ENCODE measurements at places on chromosomes 4 and X. TPM values are rescaled to one million over a fixed set of nuclear protein-coding genes. Genes with fewer than 3 reads are reported as not detected.
A peak's percentile ranks its signal among the peaks of the same experiment; 100 is the strongest.

DNA sequence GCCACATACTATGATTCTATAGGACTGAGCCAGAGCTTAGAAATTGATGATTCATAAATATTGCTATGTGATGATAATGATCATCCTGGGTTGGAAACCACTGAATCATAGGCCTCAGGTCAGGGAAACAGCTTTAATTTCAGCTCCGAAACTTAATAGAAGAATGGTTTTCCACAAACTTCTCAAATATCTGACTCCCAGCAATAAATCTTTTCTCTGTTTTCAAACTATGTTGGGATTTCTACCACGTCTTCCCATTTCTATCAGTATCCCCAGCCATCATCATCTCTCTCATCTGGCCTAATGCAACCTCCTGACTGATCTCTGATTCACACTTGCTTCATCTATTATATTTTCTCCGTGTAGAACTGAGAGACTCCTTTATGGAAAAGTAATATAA, 521.8 kb upstream of the AGA start:
- no peaks in the 10 kb centered on the region for H3K4me1 ChIP-seq
- no peak overlapping the region for H3K4me3 ChIP-seq
- H3K27ac ChIP-seq = no peak overlapping the region
- H3K36me3 ChIP-seq = no peaks in the 10 kb centered on the region

GRCh38 chr4:106418444-106418843, 49.9 kb upstream of the GIMD1 start:
- no peaks in the 10 kb centered on the region for H3K4me1 ChIP-seq
- no peak overlapping the region for H3K4me3 ChIP-seq
- no peaks in the 10 kb centered on the region for H3K27me3 ChIP-seq
- DNase-seq = no peak
- H3K36me3 ChIP-seq = no peaks in the 10 kb centered on the region

DNA sequence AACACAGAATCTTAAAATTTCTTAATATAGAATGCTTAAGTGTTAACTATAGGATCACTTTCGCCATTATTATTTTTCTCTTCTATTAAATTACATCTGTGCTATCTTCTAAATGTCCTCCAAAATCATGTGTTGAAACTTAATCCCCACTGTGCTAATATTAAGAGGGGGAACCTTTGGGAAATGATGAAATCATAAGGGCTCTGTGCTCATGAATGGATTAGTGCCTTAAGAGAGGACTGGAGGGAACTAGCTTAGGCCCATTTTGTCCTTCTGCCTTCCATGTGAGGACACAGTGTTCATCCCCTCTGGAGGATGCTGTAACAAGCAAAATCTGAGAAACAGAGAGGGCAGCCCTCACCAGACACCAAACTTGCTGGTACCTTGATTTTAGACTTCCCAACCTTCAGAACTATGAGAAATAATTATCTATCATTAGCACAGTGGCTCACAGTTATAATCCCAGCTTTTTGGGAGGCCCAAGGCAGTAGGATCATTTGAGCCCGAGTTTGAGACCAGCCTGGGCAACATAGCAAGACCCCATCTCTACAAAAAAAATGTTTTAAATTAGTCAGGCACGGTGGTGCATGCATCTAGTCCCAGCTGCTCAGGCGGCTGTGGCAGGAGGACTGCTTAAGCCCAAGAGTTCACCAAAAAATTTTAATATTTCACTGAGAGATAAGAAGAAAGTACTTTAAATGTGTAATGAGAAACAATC, 26.3 kb downstream of the KLHL8 start:
- H3K4me3 ChIP-seq = no peak overlapping the region
- H3K27me3 ChIP-seq = no peaks in the 10 kb centered on the region
- DNase-seq = no peak
- no peak overlapping the region for H3K27ac ChIP-seq
- no peaks in the 10 kb centered on the region for H3K36me3 ChIP-seq
- no peaks in the 10 kb centered on the region for H3K4me1 ChIP-seq

- H3K27ac ChIP-seq = no peak overlapping the region
- H3K4me1 ChIP-seq = peaks cover 8% of the 10 kb centered on the region
- no peaks in the 10 kb centered on the region for H3K27me3 ChIP-seq
- peak; percentile 42 for DNase-seq
- no peak overlapping the region for H3K4me3 ChIP-seq
Measured at GRCh38 chrX:151753313-151754046, 18.9 kb downstream of the CNGA2 start.

DNA sequence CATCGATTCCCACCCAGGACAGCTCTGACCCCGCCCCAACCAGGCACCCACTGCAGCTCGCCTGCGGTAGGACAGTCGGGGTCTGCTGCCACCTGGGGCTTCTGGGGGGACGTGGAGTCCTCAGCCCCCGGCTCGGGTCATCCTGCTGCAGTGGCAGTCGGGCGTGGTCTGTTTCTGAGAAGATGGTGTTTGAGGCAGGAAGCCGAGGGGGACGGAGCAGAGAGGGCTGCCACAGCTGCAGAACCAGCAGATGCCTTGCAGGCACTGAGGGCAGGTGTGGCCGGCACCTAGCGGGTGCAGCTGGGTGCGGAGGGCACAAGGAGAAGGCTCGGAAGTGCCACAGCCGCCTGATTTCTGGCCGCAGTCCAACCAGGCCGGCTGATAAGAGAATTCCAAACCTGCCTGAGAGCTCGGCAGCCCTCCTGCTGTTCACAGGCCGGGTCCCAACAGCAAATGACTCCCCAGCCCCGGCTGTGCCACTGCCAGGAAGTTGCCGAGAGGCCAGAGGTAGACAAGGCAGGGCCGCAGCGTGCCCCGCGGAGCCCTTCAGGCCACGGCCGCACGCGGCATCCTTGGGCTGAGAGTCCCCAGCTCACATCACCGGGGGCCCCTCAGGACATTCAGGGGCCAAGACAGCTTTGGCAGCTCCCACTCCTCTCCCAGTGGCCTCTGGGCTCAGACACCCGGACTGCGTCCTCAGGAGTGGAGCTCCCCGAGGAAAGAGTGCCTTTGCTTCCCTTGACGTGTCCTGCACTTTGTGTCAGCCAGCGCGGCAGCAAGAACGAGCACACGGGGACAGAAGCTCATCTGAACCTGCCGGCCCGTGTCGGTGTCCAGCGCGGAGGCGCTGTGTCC, 9.4 kb upstream of the CPLX1 start:
- DNase-seq = no peak
- no peak overlapping the region for H3K4me3 ChIP-seq
- H3K27me3 ChIP-seq = no peaks in the 10 kb centered on the region
- no peak overlapping the region for H3K27ac ChIP-seq
- no peaks in the 10 kb centered on the region for H3K4me1 ChIP-seq

DNA sequence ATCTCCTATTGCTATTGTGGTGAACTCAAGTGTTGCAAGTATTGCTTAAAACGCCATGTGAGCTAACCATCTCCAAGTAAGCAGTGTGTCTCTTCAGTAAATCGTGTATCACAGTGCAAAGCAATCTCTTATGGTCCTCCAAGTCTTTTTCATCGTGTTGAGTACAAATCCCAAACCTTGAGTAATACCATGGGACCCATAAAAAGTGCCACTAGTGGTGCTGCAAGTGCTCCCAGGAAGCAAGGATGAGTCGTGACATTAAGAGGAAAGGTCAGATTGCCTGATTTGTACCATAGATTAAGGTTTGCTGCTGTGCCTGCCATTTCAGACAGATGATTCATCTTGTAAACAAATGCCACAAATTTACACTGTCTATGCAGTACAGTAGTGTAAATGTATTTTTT, 66.9 kb upstream of the BMPR1B start:
- no peak for DNase-seq
- H3K27me3 ChIP-seq = no peaks in the 10 kb centered on the region
- H3K36me3 ChIP-seq = no peaks in the 10 kb centered on the region
- no peak overlapping the region for H3K27ac ChIP-seq

- no peaks in the 10 kb centered on the region for H3K27me3 ChIP-seq
- H3K4me1 ChIP-seq = peaks cover 11% of the 10 kb centered on the region
- DNase-seq = no peak
- H3K4me3 ChIP-seq = no peak overlapping the region
- no peak overlapping the region for H3K27ac ChIP-seq
Measured at GRCh38 chr4:7808752-7809151, 130.9 kb downstream of the AFAP1 start.

GRCh38 chrX:7120878-7121219, 26.7 kb upstream of the STS start:
- H3K27ac ChIP-seq = no peak overlapping the region
- H3K4me3 ChIP-seq = no peak overlapping the region
- DNase-seq = no peak
- no peaks in the 10 kb centered on the region for H3K27me3 ChIP-seq
- H3K36me3 ChIP-seq = no peaks in the 10 kb centered on the region

- H3K27ac ChIP-seq = no peak overlapping the region
- no peaks in the 10 kb centered on the region for H3K4me1 ChIP-seq
- no peak overlapping the region for H3K4me3 ChIP-seq
- no peak for DNase-seq
- no peaks in the 10 kb centered on the region for H3K36me3 ChIP-seq
Measured at GRCh38 chrX:109601486-109601885, 23.5 kb downstream of the KCNE5 start.

- no peak overlapping the region for H3K27ac ChIP-seq
- no peaks in the 10 kb centered on the region for H3K4me1 ChIP-seq
- H3K36me3 ChIP-seq = no peaks in the 10 kb centered on the region
- no peak for DNase-seq
- no peaks in the 10 kb centered on the region for H3K27me3 ChIP-seq
Measured at GRCh38 chrX:41956027-41956426, 32.7 kb upstream of the CASK start.

- no peaks in the 10 kb centered on the region for H3K27me3 ChIP-seq
- H3K27ac ChIP-seq = no peak overlapping the region
- H3K4me3 ChIP-seq = no peak overlapping the region
- H3K4me1 ChIP-seq = peaks cover 11% of the 10 kb centered on the region
Measured at GRCh38 chrX:51955200-51955599, 61.8 kb downstream of the MAGED1 start.

DNA sequence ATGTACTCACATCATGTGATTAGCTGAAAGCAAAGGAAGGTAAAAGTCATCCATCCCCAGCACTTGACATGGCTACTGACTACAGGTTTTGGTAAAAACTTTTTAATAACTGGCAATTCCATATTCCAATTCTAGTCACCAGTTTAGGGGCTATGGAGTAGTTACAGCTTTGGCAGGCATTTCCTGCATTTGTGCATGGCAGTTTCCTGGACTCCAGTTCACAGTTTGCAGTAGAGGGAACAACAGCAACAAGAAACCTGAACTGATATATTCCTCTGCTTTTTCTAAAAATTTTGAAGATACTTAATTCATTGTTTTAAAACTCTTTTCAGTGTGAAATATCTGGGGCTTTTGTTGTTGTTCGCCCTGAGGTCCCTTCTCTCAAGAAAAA, 184.3 kb downstream of the PPP3CA start:
- no peak overlapping the region for H3K27ac ChIP-seq
- H3K27me3 ChIP-seq = no peaks in the 10 kb centered on the region
- no peak for DNase-seq
- no peak overlapping the region for H3K4me3 ChIP-seq
- no peaks in the 10 kb centered on the region for H3K4me1 ChIP-seq

DNA sequence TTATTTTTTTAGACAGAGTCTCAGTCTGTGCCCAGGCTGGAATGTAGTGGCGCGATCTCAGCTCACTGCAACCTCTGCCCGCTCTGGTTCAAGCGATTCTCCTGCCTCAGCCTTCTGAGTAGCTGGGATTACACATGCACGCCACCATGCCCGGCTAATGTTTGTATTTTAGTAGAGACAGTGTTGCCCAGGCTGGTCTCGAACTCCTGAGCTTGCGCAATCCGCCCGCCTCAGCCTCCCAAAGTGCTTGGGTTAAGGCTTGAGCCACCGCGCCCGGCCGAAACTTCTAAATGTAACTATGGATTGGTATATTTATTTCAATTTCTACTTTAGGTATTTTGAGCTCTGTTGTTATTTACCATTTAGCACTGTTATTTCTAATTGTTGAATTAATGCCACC, 79.4 kb downstream of the FAM193A start:
- no peak for DNase-seq
- no peak overlapping the region for H3K4me3 ChIP-seq
- H3K4me1 ChIP-seq = no peaks in the 10 kb centered on the region
- H3K27me3 ChIP-seq = no peaks in the 10 kb centered on the region
- H3K27ac ChIP-seq = no peak overlapping the region
- peaks cover under 1% of the 10 kb centered on the region for H3K36me3 ChIP-seq

DNA sequence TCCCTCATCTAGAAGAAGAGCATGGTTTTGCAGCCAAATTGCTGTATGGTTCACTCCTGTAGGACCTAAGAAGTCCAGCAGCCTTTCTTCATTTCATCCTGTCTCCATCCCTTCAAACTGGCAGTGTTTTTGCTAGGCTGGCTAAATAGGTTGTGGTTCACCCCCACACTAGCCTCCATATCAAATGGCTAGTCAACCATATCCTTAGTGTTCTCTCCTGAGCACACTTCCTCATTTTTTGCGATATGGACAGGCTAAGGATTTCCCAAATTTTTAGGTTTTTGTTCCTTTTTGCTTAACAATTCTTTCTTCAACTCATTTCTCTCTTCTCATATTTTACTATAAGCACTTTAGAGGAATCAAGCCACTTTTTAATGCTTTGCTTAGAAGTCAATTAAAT, 98.8 kb upstream of the NOCT start:
- no peaks in the 10 kb centered on the region for H3K36me3 ChIP-seq
- no peak overlapping the region for H3K4me3 ChIP-seq
- H3K4me1 ChIP-seq = no peaks in the 10 kb centered on the region
- H3K27me3 ChIP-seq = no peaks in the 10 kb centered on the region
- H3K27ac ChIP-seq = no peak overlapping the region

- H3K36me3 ChIP-seq = no peaks in the 10 kb centered on the region
- no peak overlapping the region for H3K4me3 ChIP-seq
- H3K4me1 ChIP-seq = no peaks in the 10 kb centered on the region
Measured at GRCh38 chr4:125229596-125230058, 85.1 kb upstream of the FAT4 start.

DNA sequence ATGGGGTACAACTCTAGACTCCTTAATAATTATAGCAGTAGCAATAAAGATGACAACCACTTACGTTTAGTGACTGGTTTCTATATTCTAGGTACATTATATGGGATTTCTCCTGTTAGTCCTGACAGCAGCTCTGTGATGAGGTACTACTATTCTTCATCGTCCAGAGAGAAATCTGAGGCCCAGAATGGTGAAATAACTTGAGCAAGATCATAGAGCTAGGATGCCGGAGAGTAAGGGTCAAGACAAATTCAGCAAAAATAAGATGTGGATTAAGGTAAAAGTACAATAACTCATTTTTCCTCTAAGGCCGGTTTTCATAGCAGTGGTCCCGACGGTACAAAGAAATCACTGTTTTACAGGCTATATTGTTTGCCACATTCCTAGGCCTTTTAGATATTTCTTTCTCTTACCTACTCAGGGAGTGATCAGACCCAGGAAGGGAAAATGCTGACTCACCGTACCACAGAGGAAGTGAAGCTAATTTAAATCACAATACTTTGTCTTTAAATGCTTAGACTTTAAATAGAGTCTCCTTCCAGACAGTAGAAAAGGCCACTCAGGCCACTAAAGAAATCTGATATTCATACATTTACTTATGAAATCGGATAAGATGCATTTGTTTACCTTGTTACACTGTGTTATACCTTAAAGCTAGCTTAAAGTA, 2023.0 kb upstream of the AGA start:
- H3K4me3 ChIP-seq = no peak overlapping the region
- no peaks in the 10 kb centered on the region for H3K27me3 ChIP-seq
- no peak overlapping the region for H3K27ac ChIP-seq
- H3K4me1 ChIP-seq = no peaks in the 10 kb centered on the region
- no peaks in the 10 kb centered on the region for H3K36me3 ChIP-seq

Gene MTMR8
- polyA plus RNA-seq = 0.28 TPM

Gene CLNK
- not detected for polyA plus RNA-seq

Gene MAGEE1
- polyA plus RNA-seq = 0.31 TPM

Gene FRMD7
- 0.14 TPM for polyA plus RNA-seq

Gene OTUD6A
- not detected for polyA plus RNA-seq

Gene SOWAHB
- 10.2 TPM for polyA plus RNA-seq

Gene GASK1B
- 2.5 TPM for polyA plus RNA-seq
